ENCODE measurements at places on chromosomes 16 and 17. TPM values are rescaled to one million over a fixed set of nuclear protein-coding genes. Genes with fewer than 3 reads are reported as not detected.

The KRTAP2-3 gene
- not detected for total RNA-seq

The TSNAXIP1 gene
- total RNA-seq: 0.81 TPM

The TPSD1 gene
- total RNA-seq: not detected

The HLF gene
- total RNA-seq: not detected

The PLA2G10 gene
- not detected for total RNA-seq

The NATD1 gene
- 3.8 TPM for total RNA-seq

The SRCIN1 gene
- total RNA-seq: not detected

The CACNG1 gene
- not detected for total RNA-seq

The RASD1 gene
- 10.0 TPM for total RNA-seq

The ACSM5 gene
- total RNA-seq: 0.44 TPM

The DOK4 gene
- 9.9 TPM for total RNA-seq

The KRTAP1-1 gene
- not detected for total RNA-seq

The KRTAP17-1 gene
- not detected for total RNA-seq

The UBE2Z gene
- total RNA-seq: 81.8 TPM

The PDE6G gene
- 3.5 TPM for total RNA-seq

The HNF1B gene
- not detected for total RNA-seq

The ELAC2 gene
- 70.9 TPM for total RNA-seq

The TEX19 gene
- total RNA-seq: not detected

The NGFR gene
- total RNA-seq: not detected

The MT1G gene
- total RNA-seq: not detected

Measured in bladder microvascular endothelial cell (primary cell).